ENCODE measurements at places on chromosomes 5 and 9. TPM values are rescaled to one million over a fixed set of nuclear protein-coding genes. Genes with fewer than 3 reads are reported as not detected.

DNA sequence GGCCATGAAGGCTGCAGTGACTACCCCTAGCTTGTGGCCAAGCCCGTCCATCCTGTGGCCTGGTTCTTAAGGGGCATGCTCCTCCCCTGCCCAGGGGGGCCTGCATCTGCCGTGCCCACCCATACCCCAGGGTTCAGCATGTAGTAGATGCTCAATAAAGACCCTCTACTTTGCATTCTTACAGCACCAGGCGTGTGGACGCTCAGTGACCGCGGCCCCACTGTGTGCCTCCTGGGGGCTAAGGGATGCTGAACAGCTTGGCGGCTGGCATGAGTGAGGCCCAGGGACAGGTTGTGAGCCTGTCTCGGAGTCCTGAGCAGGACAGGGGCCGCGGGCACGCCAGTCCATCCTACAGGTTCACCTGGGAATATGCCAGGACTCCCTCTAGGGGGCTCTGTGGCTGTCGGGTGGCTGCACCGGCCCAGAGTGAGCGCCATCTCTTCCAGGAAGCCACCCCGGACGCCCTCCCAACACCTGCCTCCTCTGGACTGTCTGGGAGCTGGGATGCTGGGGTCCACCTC is 9.1 kb downstream of the NOTCH1 start:
- no peak for DNase-seq

GRCh38 chr5:11903121-11903613 is 1.1 kb downstream of the CTNND2 start:
- DNase-seq, result no peak

DNA sequence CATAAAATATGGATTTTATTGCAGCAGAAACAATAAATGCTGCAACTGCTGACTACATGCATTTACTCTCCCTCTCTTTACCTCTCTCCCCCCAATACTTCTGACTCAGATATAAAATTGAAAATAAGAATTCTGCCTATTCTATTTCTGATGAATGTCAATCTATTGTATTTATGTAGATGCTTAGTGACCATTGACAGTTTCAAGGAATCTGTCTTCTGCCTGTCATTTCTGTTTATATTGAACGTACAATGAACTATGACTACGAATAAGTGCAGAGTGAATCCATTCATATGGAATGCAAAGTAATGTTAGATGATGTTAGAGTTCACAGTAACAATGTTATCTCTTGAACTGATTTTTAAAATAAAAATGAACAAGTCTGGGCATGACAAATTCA is 898 bp downstream of the CDH10 start:
- DNase-seq, result no peak

SPINK6 gene
- not detected for total RNA-seq

DNA sequence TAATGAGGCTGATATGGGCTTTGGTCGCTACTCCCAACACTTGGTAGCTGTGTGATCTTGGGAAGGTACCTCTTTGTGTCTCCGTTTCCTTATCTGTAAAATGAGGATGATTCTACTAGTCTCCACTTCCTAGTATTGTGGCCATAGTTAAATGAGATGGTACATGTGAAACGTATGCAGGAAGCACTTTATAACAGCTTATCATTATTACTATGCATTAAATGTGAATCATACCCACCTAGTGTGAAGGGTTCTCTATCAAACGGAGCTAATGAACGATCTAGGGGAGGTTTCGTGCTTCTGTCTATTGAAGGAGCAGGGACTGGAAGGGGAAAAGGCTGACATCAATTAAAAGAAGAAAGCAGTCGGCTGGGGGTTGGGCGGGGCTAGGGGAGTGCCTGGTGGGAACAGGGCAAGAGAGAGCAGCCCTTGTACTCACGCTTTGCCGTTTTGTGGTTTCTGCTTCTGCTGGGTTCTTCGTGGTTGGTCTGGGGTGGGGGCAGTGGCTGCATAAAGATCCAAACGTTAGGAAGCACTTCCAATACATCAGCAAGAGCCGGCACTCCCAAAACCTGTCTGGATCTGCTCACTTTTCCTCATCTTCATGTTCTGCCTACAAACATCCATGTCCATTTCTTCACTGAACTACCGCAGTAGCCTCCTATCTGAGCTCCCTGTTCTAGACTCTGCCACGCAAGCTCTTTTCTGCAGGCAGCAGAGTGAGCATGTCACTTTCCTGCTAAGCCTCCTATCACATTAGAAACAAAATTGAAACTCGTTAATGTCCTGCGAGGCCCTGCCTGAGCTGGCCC is 30.8 kb downstream of the LCP2 start:
- DNase-seq, result no peak

GOLM1 gene
- total RNA-seq, result 26.0 TPM

DNA sequence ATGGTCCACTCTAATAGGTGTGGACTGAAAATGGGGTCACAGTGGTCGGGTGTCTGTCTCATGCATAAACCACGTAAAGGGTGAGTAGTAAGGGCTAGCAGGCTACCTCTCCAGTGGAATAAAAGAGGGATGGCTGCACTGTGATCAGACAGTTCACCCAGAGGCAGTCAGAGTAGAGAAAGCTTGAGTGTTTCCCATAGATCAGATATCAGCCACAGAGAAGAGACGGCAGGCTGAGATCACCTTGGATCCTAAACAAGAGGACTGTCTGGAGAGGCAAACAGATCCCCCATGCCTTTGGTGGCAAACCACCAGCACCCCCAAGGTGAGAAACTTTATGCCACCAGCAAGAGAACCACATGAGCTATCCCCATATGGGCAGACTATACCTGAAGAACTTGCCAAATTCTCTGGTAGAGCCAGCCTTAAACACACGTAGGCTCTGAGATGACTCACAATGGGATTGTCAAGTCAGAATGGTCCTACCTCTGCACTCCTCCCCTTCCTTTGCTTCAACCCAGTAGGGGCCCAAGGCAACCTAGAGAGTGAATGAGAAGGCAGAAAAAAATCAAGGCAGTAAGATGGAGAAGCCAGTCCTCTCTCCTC is 205.2 kb upstream of the MAP3K1 start:
- no peak for DNase-seq

PCDHB7 gene
- total RNA-seq, result 1.1 TPM

Data from skin of body (tissue), 3 donors.